Osteocyte (in vitro differentiated cells): ENCODE measurements at places on chromosomes 5 and 9.

- no peak overlapping the region for H3K27ac ChIP-seq
- no peak for DNase-seq
- peaks cover 44% of the 10 kb centered on the region for H3K27me3 ChIP-seq
- H3K4me1 ChIP-seq: no peaks in the 10 kb centered on the region
- no peaks in the 10 kb centered on the region for H3K36me3 ChIP-seq
Measured at GRCh38 chr5:36790847-36791246, 85.7 kb upstream of the NIPBL start.

DNA sequence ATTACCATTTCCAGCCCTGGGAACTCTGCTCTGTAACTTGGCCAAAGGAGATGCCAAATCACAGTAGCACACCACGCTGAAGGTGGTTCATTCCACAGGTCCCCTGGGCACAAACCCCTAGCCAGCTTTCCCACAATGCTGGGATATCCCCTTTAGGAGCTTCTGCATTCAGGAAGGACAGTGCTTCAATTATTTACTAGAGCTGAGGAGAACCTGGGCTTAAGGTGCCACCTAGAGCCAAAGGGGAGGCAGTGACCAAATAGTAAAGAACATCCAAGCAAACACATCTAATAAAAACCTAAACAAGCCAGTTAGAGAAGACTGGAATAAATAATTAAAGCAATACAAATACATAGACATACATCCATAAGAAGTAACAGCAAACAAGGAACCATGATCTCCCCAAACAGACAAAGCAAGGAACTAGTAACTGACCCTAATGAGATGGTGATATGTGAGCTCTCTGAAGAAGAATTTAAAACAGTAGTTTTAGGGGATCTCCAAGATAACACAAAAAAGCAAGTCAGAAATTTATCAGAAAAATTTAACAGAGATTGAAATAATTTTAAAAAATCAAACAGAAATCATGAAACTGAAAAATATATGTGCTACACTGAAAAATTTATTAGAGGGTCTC, 14.6 kb downstream of the KIF4B start:
- no peak overlapping the region for H3K27ac ChIP-seq
- H3K27me3 ChIP-seq: peaks cover 12% of the 10 kb centered on the region
- no peak overlapping the region for H3K4me3 ChIP-seq
- no peaks in the 10 kb centered on the region for H3K4me1 ChIP-seq

- H3K4me1 ChIP-seq: peaks cover 92% of the 10 kb centered on the region
- H3K27ac ChIP-seq: no peak overlapping the region
- DNase-seq: no peak
Measured at GRCh38 chr9:81562231-81563019, 126.9 kb downstream of the TLE1 start.

GRCh38 chr5:68431186-68431585, 215.6 kb downstream of the PIK3R1 start:
- no peaks in the 10 kb centered on the region for H3K36me3 ChIP-seq
- H3K4me3 ChIP-seq: no peak overlapping the region
- H3K27me3 ChIP-seq: no peaks in the 10 kb centered on the region
- peaks cover 33% of the 10 kb centered on the region for H3K4me1 ChIP-seq
- no peak for DNase-seq

DNA sequence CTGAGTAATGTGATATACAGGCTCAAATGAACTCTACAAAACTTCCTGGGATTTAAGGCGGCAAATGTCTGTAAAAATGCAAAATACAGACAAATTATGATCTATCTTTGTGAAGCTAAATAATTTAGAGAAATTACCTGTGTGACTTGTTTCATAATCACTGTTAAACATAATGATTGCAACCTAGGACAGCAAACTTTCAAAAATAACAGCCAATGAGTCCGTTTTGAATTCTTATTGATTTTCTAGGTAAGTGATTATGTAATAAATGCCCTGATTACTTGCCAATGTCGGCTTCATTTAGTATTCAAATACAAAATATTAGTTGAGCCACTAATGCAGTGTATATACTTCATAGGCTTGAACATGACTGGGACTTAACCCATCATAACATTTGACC, 238.2 kb upstream of the DAB2 start:
- no peak for DNase-seq
- no peaks in the 10 kb centered on the region for H3K27me3 ChIP-seq
- no peak overlapping the region for H3K27ac ChIP-seq
- no peak overlapping the region for H3K4me3 ChIP-seq
- H3K36me3 ChIP-seq: no peaks in the 10 kb centered on the region

DNA sequence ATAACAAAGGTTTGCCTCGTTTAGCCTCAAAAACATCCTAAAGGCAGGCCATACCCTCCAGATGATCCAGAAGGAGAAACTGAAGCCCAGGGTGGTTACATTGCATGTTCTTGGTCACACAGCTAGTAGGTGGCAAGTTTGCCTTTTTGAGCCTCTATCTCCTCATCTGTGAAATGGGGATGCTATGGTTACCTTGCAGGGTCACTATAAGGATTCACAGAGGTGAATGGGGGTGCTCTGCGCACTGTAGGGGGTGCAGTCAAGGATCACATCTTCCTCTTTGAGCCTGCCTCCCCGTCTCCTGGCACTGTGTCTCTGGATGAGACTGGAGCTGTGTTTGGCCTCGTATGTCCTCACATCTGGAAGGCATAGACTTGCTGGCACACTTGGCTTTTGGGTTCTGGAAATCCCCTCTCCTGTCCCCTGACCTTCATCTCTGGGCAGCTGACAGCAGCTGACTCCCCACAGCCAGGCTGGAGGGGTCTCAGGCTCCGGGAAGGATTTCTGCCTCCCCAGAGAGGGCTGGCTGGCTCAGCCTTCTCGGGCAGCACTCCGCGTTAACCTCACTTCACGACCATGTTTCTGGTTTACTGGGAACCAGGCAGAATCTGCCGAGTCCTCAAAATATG, 167.7 kb downstream of the RGS3 start:
- no peaks in the 10 kb centered on the region for H3K27me3 ChIP-seq
- peak overlapping the region; percentile 9 for H3K27ac ChIP-seq
- DNase-seq: no peak
- no peak overlapping the region for H3K4me3 ChIP-seq
- peaks cover 30% of the 10 kb centered on the region for H3K4me1 ChIP-seq
- no peaks in the 10 kb centered on the region for H3K36me3 ChIP-seq

- peaks cover 14% of the 10 kb centered on the region for H3K4me1 ChIP-seq
- H3K27me3 ChIP-seq: no peaks in the 10 kb centered on the region
- H3K27ac ChIP-seq: no peak overlapping the region
- no peaks in the 10 kb centered on the region for H3K36me3 ChIP-seq
Measured at GRCh38 chr5:140348104-140348503, 1.7 kb upstream of the HBEGF start.

- no peak for DNase-seq
- H3K4me1 ChIP-seq: peaks cover 43% of the 10 kb centered on the region
- no peak overlapping the region for H3K27ac ChIP-seq
- H3K27me3 ChIP-seq: no peaks in the 10 kb centered on the region
- H3K36me3 ChIP-seq: peaks cover 18% of the 10 kb centered on the region
Measured at GRCh38 chr5:137994556-137994955, 38.3 kb downstream of the FAM13B start.

DNA sequence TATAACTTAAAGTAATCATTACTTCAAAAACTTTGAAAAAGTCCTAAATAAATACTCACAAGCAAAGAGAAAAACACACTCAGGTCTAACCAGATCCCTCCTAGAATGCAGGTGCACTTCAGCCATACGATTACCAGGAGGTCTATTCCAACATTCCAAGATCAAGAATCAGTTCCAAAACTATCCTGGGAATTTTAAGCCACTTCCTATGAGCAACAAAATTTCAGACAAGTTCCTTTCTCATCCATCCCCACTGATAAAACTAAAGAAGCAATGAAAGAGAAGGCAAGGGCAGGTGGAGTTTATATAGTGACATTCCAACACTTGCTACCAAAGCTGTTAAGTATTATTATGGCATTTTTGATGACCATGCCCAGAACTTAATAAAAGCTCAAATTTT, 29.6 kb downstream of the MLLT3 start:
- H3K4me3 ChIP-seq: no peak overlapping the region
- H3K27ac ChIP-seq: no peak overlapping the region
- H3K27me3 ChIP-seq: no peaks in the 10 kb centered on the region

DNA sequence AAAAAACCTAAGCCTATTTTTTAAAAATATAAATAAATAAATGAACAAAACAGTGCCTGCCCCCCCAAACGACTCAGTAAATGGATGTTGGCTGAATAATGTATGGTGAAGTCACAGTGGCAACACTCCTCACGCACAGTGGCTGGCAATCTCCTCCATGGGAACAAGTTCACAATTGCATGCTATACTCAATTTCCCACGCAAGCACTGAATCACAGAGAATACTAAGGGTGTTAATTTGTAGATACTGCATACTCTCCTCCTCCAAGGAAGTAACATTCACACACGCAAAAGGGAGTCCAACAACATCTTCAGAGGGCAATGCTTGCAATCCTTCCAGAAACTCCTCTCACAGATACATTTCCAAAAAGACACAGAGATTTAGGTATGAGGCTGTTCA, 47.5 kb downstream of the SERINC5 start:
- H3K27me3 ChIP-seq: no peaks in the 10 kb centered on the region
- no peak overlapping the region for H3K4me3 ChIP-seq
- H3K36me3 ChIP-seq: peaks cover 3% of the 10 kb centered on the region

- H3K4me1 ChIP-seq: peaks cover 30% of the 10 kb centered on the region
- no peak for DNase-seq
- H3K27me3 ChIP-seq: no peaks in the 10 kb centered on the region
- H3K27ac ChIP-seq: no peak within 1 kb of the TSS
Measured at GRCh38 chr5:139389701-139390638, at the start of gene MZB1. Gene MZB1 (minus strand): TSS chr5:139389913. CDS start chr5:139389856, 57 bp downstream.

- DNase-seq: no peak
- H3K4me3 ChIP-seq: peak overlapping the region; percentile 87
- H3K27ac ChIP-seq: peak overlapping the region; percentile 95
- H3K4me1 ChIP-seq: peaks cover 20% of the 10 kb centered on the region
- peaks cover 2% of the 10 kb centered on the region for H3K27me3 ChIP-seq
- no peaks in the 10 kb centered on the region for H3K36me3 ChIP-seq
Measured at GRCh38 chr5:113293975-113294310, 140.8 kb downstream of the TSSK1B start.

GRCh38 chr5:170249355-170249754, 16.6 kb downstream of the C5orf58 start:
- no peak for DNase-seq
- H3K4me1 ChIP-seq: peaks cover 34% of the 10 kb centered on the region
- H3K27me3 ChIP-seq: peaks cover 79% of the 10 kb centered on the region
- no peak overlapping the region for H3K27ac ChIP-seq

DNA sequence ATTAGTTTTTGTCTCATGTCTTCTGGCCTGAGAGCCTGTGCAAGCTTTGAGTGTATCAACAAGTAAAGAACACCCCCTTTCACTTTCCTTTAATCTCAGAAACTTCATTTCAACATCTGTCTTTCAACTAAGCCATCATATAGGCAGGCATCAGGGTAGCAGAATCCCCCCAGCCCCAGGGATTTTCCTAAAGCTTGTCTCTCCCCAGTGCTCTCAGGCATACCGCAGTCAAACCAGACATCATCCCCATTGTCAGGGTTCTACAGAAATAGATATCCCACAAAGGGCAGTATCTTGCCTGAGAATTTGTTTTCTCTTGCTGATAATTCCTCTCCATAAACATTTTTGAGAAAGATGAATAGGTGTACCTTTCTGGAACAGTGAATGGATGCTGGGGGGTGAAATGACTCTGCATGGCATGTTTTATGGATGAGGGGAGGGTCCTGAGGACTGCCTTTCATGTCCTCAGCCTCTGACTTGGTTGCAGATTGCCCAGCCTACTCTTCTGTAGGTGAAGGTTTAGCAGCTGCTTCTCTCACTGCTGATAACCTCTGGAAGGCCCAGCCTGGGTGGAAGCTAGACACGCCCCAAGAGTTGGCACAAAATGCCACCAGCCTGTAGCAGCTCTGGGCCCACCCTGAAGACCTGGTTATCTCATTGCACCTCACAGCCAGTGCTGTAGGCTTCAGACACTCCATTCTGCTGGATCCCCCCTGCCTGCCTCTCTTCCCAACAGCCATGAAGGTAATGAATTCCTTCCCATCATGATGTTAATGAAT, 20.5 kb upstream of the SHB start:
- no peak overlapping the region for H3K4me3 ChIP-seq
- DNase-seq: peak; percentile 44
- peaks cover 3% of the 10 kb centered on the region for H3K27me3 ChIP-seq
- no peak overlapping the region for H3K27ac ChIP-seq
- H3K36me3 ChIP-seq: no peaks in the 10 kb centered on the region

DNA sequence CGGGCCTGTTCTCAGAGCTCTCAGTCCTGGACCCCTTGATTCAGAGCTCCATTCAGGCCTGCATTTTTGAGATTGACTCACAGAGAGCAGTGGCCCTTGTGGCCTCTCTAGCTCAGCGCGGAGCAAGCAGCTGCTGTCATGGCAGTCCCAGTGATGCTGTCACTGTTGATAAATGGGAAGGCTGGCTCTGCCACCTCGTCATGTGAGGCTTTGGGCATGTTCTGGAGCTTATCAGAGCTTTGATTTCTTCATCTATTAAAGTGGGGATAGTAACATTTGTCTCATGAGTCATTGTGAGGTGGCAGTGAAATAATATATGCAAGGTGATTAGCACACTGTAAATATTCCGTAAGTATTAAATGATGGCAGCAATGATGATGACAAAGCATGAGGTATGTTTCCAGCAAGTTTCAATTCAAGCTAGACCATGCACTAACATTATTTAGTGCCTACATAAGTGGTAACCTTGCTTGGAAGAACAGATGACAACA, 126.4 kb upstream of the CXCL14 start:
- peaks cover 12% of the 10 kb centered on the region for H3K27me3 ChIP-seq
- H3K27ac ChIP-seq: no peak overlapping the region
- no peaks in the 10 kb centered on the region for H3K36me3 ChIP-seq

DNA sequence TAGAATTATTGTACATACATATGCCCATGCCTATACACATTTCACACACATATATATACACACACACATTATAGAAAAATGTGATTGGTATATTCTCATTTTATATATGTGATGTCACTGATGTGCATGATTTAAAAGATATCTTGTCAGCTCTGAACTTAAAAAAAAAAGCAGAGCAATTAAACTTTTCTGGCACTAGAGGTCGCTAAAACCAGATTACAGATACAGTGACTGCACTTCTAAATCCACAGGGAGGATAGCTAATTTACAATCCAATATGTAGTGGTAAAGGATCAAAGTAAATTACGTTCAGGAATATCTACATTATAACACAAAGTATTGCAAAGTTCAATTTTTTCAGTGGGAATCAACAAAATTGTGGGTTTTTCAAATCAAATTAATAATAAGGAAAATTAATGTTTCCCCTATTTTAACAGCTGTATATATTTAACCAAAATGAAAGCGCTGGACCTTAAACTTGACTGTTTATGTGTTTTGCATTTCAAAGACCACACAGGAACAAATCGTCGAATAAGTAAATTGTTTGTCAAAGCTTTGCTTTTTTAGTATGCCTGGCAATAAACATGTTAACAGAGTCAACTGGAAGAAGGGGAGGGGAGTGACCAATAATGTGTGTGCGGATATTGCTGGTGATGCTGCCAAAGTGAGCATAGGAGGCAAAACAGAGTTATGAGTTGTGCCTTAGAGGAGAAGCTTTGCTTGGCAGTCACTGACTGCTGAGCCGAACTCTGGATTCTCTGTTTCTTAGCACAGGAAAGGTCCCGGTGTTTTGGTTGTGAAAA, 1201.4 kb upstream of the C9orf72 start:
- H3K36me3 ChIP-seq: no peaks in the 10 kb centered on the region
- no peak overlapping the region for H3K4me3 ChIP-seq
- no peaks in the 10 kb centered on the region for H3K27me3 ChIP-seq
- no peak overlapping the region for H3K27ac ChIP-seq
- DNase-seq: no peak
- H3K4me1 ChIP-seq: no peaks in the 10 kb centered on the region
